Activated naive CD8-positive, alpha-beta T cell treated with anti-CD3 and anti-CD28 coated beads for 36 hours (primary cell): ENCODE measurements at places on chromosomes 13 and 19. TPM values are rescaled to one million over a fixed set of nuclear protein-coding genes. Genes with fewer than 3 reads are reported as not detected.
A peak's percentile ranks its signal among the peaks of the same experiment; 100 is the strongest.

GRCh38 chr13:32107474-32107873 is 75.9 kb downstream of the FRY start:
- DNase-seq = no peak

DNA sequence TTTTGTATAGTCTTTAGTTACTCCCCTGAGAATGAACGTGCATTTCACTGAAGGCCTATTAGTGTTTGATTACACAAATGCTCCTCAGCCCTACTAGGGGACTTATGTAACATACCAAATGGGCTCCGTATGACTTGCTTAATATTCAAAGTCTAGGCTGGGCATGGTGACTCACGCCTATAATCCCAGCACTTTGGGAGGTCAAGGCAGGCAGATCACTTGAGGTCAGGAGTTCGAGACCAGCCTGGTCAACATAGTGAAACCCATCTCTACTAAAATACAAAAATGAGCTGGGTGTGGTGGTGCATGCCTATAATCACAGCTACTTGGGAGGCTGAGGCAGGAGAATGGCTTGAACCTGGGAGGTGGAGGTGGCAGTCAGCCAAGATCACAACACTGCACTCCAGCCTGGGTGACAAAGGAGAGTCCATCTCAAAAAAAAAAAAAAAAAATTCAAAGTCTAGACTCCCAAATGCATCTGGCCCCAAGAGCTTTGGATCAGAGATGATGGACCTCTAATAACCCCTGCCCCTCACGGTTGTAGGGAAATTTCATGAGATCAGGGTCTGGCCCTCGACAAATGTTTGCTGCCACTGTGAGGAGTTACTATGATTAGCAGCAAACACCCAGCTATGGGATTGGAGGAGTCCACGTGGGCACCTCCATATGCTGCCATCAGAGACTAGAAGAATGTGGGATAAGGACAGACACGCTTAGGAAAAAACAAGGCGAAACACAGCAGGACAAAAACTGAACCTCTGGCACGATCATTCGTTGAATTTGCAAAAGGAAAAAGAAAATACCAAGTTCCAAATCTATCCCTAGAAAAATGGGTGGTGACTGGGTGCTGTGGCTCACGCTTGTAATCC is 4.6 kb downstream of the FBXO17 start:
- DNase-seq = no peak

THSD8 gene
- 30.5 TPM for total RNA-seq

- DNase-seq = peak; percentile 69
Observed at GRCh38 chr19:46748325-46749109, 2.3 kb upstream of the STRN4 start.

DNA sequence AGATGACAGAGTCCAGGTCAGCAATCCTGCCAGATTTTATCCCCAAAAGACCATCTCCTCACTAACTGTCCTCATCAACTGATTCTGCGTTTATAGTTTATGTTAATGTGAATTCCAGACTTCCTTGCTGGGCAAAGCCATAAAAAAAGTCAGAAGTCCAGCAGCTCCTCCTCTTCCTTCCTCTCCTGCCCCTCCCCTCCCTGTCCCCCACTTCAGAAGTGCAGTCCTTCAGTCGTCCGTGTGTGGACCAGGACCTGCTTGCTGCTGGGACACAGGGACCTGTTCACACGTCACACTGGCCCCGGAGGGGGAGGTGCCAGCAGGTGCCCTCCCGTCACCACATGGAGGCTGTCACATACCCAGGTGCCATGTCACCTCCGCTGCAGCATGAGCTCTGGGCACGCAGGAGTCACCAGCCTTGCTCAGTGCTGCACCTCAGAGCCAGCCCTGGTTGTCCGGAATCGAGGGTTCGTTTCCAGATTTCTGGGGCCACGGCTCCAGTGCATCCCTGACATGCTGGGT is 4.0 kb upstream of the MCF2L start:
- no peak for DNase-seq

DNA sequence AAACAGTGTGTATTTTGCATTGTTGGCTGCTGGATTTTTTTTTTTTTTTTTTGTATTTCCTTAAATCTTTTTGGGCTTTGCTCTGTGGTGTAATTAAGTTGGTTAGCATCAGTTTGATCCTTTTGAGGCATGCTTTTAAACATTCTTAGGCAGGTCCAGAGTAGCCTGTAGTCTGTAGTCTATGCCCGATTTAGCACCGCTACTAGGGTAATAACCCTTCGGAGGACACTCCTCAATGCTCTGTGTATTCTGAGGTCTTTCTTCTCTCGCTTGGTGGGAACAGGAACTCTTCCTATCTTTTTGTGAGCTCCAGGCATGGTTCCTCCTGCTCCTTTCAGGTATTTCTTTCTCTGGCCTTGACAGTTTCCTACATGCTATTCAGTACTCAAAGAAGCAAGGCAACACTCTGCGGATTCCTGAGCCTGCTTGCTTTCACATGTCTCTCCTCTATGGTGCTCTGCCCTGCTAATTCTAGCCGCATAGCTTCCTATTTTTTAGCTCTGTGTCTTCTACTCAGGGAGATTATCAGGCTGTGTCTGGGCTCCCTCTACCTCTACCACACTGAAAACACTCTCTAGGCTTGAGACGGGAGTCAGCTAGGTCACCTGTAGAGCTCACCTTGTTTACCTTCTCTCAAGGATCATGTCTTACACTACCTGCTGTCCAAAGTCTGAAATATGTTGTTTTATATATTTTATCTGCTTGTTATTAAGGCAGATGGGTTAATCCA is 195.1 kb downstream of the NDFIP2 start:
- DNase-seq = no peak
